Psoas muscle (tissue), 8 donors: ENCODE measurements at places on chromosomes 13 and 19. TPM values are rescaled to one million over a fixed set of nuclear protein-coding genes. Genes with fewer than 3 reads are reported as not detected.
A peak's percentile ranks its signal among the peaks of the same experiment; 100 is the strongest.

DNA sequence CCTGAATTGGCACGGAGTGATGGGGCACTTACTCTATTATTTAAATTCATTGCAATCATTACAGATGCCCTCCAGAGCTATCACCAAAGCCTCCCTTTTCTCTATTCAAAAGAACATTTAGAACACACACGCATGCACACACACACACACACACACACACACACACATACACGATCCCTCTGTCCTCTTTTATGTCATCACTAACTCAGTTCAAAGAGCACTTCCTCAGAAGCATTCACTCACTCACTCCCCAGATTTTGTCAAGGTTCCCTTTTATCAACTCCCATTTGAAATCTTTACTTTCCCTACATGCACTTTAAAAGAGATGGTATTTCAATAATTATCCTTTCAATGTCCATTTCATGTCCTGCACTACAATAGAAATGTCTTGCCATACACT is 22.4 kb upstream of the IGFL4 start:
- DNase-seq, result no peak

The CTU1 gene
- total RNA-seq, result 4.9 TPM

DNA sequence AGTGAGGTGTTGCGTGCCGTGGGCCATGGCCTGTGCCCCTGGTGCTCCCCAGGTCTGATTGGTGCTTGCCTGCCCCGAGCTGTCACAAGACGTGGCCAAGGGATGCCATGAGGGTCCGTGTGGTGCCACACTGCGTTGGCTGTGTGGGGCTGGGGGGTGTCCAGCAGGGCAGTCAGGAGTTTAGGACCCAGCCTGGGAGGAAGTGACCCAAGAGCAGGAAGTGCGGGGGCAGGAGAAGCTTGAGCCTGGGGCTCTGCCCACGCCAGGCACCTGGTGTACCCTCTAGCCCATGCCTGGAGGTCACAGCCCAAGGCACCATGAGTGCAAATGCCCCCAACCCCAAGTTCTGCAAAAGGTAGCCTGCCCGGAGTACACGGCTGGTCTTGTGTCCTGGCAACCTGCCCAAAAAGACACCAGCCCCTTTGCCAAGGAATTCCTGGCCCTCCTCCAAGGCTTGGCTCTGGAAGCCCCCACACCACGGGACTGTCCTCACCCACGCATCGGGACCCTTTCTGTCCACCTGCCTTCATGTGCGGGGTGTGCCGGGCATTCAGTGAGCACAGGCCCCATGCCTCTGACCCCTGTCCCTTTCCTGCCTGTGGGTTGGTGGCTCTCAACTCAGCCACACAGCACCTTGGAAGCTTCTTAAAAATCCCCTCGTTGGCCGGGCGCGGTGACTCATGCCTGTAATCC is 24.9 kb downstream of the MPND start:
- peak; percentile 71 for DNase-seq

The LAIR1 gene
- total RNA-seq, result 3.5 TPM

The MEF2B gene
- total RNA-seq, result 0.65 TPM

DNA sequence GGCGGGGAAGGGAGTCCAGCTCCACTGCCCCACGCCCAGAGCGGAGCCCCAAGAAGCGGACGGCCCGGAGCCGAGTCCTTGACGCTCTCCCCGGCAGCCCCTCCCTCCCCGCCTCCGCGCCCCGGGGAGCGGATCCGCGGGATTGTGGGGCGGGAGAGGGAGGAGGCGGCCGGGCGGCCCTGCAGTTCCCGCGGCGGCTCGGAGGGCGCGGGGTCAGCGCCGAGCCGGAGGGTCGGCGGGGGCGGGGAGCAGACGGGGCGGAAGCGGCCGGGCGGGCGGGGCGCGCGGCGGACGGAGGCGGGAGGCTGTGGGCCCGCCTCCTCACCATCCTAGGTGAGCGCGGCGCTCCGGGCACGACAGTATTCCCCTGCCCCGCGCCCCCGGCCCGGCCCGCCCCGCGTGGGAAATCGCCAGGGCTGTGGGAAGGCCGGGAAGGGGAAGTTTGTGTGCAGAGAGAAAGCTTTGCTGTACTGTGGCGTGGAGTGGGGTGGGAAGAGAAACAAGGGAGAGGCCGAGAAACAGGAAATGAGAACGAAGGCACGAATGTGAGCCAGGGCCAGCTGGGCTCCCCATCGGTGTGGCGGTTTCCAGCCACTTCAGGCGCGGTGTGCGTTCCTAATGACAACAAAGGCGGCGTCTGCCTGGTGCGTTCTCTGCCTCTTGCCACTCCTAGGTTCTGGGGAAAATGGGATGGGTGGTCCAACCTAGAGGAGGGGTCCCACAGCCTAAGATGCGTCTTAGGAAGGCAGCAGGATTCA is 1.3 kb upstream of the KLF12 start:
- DNase-seq, result peak; percentile 70

DNA sequence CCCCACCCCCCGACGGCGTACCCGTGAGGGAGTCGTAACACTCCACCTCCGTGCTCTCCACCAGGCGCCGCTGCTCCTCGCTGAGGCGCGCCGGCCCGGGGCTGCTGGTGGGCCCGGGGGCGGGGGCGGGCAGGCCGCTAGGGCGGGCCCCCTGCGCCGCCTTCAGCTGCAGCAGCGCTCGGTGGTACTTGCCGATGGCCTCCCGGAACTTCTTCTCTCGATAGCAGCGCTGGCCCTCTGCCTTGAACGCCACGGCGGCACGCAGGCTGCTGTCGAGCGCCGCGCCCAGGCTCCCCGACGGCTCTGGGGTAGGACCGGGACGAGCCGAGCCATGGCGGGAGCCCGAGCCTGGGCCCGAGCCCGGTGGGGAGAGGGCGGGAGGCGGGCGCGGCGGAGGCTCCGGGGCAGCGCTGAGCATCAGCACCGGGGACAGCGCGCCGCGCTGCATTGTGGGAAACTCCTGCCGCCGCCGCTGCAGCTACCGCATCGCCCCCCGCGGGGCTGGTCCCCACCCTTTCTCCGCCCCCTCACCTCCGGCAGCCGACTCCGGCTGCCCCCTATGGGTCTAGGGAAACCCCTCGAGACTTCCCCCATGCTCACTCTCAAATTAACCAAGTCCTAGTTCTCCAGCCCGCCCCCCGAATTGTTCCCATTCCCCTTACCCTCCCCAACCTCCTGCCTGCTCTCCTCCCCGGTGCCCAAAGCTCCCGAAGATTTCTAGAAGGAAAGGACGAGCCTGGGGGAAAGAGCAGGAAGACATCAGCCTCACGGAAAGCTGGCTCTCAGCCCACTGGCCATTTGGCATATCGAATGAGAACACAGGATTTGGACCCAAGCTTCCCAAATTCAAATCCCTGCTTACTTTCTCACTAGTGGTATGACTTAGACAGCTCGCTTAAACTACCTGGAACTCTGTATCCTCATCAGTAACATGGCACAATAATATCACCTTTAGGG is at the start of gene TTC9B:
TSS of gene TTC9B (minus strand) at position 451 of the 957 bp plus-strand sequence. CDS start at position 448, 3 bp downstream.
- DNase-seq, result no peak

DNA sequence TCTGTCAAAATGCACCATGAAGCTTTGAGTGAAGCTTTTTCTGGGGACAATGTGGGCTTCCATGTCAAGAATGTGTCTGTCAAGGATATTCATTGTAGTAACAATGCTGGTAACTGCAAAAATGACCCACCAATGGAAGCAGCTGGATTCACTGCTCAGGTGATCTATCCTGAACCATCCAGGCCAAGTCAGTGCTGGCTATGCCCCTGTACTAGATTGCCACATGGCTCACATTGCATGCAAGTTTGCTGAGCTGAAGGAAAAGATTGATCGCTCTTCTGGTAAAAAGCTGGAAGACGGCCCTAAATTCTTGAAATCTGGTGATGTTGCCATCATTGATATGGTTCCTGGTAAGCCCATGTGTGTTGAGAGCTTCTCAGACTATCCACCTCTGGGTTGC is 12.7 kb downstream of the GPR42 start:
- DNase-seq, result no peak

- no peak for DNase-seq
These were observed 58.0 kb upstream of the IRS2 start for GRCh38 chr13:109844396-109844795.

- no peak for DNase-seq
These were observed 480.9 kb downstream of the GPC5 start for GRCh38 chr13:91879360-91879759.

GRCh38 chr19:13693889-13694288 is 70.4 kb upstream of the MRI1 start:
- no peak for DNase-seq

The PCCA gene
- 20.2 TPM for total RNA-seq

- DNase-seq, result no peak
These were observed 947.9 kb downstream of the PCDH17 start for GRCh38 chr13:58579468-58579867.

- no peak for DNase-seq
These were observed 12.0 kb upstream of the KCNC3 start for GRCh38 chr19:50341091-50341564.

DNA sequence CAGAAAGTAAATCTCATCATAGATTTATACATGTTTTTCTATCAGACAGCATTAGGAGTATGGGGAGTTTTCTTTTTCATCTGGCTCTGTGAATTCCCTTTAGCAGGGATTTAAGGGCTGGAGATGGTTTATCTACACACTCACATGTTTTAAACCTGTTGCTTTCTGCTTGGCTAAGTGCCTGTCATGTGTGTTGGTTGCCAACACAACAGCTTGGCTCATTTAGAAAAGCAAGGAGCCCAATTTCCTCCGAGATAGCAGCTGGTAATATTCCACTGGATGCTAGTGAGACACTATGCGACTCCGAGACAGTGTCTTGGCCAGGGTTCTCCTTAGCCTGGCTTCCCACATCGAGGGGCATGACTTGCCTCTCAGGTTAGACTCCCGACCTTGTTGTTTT is 83.3 kb downstream of the KLF5 start:
- no peak for DNase-seq

DNA sequence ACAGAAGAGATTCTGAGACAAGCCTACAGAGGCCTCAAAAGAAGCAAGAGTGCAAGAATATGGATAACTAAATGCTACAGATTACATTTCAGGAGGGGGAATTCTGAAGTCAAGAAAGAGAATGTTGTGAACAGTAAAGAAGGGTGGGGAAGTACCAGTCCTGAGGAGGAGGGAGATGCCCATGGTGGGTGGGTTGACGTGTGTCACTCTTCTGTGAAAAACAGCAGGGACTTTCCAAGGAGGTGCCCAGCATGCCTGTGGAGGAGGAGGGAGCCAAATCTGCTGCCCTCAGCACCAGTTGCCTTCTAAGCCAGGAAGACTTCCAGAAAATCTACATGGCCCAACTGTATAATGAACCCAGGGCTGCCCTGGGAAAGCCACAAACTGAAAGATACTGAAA is 87.7 kb downstream of the SGCG start:
- DNase-seq, result no peak

The LMTK3 gene
- total RNA-seq, result not detected

The FFAR3 gene
- total RNA-seq, result 0.17 TPM

The RINL gene
- 2.0 TPM for total RNA-seq

The CGB2 gene
- not detected for total RNA-seq

GRCh38 chr19:1340681-1341469 is 42.8 kb upstream of the NDUFS7 start:
- DNase-seq, result no peak

GRCh38 chr13:78383071-78383484 is 220.3 kb downstream of the POU4F1 start:
- DNase-seq, result no peak

GRCh38 chr19:46515879-46516350 is 20.2 kb upstream of the PNMA8B start:
- DNase-seq, result no peak

DNA sequence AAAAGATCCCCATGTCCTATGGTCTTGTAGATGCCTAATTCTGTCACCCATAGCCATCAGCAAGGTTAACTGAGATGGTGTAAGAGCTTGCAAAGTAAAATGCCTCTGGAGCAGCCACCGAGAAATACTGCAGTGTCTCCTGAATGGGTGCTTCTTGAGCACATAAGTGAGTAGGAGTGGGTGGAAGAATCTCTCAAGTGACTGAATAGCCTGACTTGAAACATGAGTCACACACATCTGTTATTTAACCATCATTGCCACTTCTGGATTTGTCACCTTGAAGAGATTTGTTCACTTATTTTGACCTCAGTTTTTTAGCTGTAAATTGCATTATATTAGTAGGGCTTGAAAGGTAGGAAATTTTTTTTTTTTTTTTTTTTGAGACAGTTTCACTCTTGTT is 2.3 kb downstream of the ZNF714 start:
- no peak for DNase-seq

The NOP53 gene
- 153 TPM for total RNA-seq

DNA sequence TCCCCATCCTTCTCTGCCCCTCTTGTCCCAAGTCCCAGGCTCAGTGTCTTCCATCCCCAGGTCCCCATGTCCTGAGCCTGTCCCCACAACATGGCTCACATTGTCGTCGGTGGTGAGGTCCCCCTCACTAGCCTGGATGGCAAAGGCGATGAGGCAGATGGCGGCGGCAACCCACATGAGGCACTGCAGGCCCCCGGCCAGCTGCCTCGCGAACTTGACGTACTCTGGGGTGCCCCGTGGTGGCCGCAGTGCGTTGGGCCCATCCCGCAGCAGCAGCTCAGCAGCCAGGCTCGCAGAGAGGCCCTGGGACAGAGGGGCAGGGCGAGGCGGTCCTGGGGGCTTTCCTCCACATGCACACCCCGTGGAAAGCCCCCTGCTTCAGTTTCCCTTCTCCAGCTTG is 1.1 kb downstream of the ATP4A start:
- DNase-seq, result no peak

The ZNF625 gene
- 1.2 TPM for total RNA-seq

The CASP14 gene
- total RNA-seq, result not detected

DNA sequence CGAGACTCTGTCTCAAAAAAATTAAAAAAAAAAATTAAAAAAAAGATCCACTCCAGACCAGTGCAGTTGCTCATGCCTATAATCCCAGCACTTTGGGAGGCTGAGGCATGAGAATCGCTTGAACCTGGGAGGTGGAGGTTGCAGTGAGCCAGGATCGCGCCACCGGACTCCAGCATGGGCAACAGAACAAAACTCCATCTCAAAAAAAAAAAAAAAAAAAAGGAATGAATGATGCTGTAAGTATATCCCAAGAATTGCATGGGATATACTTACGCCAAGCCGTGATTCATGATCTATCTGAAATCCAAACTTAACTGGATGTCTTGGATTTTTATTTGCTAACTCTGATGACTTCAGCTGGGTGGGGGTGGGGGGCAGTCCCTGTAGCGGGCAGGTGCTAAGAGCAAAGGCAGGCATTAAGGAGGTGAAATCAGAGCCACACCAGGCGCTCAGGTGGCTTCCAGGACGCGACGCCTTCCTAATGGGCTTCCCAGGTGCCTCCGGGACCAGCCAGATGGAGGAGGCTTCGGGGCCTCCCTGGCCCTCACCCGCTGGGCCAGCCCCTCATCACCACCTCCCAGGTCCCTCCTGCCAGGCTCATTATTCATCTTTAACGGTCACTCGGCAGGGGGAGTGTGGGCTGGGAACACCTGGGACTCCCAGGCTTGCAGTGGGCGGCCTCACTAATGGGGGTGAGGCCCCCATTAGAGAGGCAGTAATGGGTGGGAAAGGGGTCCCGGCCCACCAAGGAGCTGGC is 11.4 kb upstream of the FUT5 start:
- peak; percentile 20 for DNase-seq

The UPK1A gene
- not detected for total RNA-seq

DNA sequence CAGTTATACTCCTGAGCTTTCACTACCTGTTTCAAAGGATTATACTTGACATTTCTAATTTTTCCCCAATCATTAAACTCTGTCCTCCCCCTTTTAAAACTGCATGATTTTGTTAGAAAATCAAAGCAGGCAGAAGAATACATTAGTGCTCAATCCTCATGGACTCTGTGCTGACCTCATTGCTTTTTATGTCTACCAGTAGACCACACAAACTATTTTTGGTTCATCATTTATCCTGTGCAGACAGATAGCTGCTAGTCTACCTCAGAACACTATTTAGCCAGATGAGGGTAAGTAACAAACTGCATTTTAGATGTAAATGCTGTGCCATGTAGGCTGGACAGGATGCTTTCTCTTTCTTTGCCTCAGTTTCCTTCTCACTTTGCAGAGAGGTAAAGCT is 235.9 kb downstream of the DCT start:
- DNase-seq, result no peak

- no peak for DNase-seq
These were observed 4.6 kb upstream of the PNMA8A start for GRCh38 chr19:46475986-46476385.

The MTUS2 gene
- total RNA-seq, result 0.32 TPM
